Left forelimb (tissue), 1 donor: ENCODE measurements at places on chromosomes 2 and 18.

- DNase-seq = no peak
These were observed 42.1 kb downstream of the NIFK start for GRCh38 chr2:121694398-121695170.

- DNase-seq = no peak
These were observed at the start of gene MGAT5 for GRCh38 chr2:134253804-134254203. Gene MGAT5, plus strand, starts transcription at chr2:134254072. Its CDS starts 332 bp downstream, at chr2:134254404.

DNA sequence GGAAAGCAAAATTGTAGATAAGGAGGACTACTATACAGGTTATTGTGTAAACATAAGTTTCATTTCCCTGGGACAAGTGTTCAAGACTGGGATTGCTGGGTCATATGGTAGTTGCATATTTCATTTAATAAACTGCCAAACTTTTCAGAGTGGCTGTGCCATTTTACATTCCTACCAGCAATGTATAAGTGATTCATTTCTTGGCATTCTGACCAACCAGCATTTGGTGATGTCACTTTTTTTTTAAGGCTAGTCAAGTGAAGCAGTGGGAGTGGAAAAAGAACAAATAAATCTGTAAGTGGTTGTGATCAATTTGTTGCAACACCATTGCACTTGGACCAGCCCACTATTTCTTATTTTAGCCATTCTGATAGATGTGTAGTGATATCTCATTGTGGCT lies 5.2 kb upstream of the CHCHD5 start:
- DNase-seq = no peak

- DNase-seq = no peak
These were observed 448.7 kb upstream of the TCF4 start for GRCh38 chr18:56036741-56037140.

- no peak for DNase-seq
These were observed 123.1 kb upstream of the NDUFV2 start for GRCh38 chr18:8979258-8979988.

- DNase-seq = no peak
These were observed 210.2 kb downstream of the MC4R start for GRCh38 chr18:60162388-60162787.

GRCh38 chr18:22417496-22418188 lies at the start of gene CTAGE1:
Gene CTAGE1, minus strand, starts transcription at chr18:22417915. Its CDS starts 104 bp downstream, at chr18:22417811.
- no peak for DNase-seq

GRCh38 chr2:41698678-41699422 lies 349.0 kb upstream of the PKDCC start:
- DNase-seq = peak; percentile 83

GRCh38 chr2:197647961-197648690 lies 27.3 kb downstream of the RFTN2 start:
- no peak for DNase-seq

DNA sequence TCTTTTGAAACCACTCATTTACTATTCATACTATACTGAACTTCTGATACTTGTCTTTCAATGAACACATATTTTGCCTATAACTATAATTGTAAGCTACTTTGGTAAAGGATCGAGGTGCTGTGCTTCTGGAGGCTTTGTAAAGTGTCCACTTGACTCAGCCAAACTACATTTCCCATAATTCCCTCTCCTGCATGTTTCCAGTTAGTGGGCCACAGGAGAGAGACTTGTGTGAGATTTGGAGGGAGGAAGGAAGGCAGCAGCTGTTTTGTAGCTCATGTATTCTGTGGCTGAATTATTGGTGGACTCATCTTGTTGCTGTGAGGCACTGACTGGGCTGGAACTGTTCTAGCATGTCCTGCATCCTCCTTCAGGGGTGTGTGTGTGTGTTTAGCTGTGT lies 328.8 kb downstream of the ARL6IP6 start:
- DNase-seq = no peak

GRCh38 chr2:132974467-132975095 lies 304.6 kb upstream of the LYPD1 start:
- no peak for DNase-seq

DNA sequence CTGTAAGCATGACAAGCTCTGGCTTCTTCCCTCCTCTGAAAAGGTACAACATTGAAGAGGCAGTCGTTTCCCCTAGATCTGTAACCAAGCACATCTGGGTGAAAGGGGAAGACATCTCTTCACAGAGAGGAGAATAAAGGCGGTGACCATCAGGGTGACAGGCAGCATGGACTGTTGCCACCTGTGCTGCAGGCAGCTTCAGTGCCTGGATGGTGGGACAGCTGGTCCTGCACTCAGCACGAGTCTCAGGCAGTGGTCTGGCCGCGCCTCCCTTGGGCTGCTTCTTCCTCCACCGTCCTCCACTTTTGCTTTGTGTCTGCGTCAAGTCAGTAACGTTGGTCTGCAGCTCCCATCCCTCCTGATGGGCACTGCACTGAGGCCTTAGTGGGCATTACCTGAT lies 264.4 kb downstream of the NEDD4L start:
- DNase-seq = no peak

GRCh38 chr2:219335373-219335786 lies 2.8 kb upstream of the RESP18 start:
- no peak for DNase-seq

DNA sequence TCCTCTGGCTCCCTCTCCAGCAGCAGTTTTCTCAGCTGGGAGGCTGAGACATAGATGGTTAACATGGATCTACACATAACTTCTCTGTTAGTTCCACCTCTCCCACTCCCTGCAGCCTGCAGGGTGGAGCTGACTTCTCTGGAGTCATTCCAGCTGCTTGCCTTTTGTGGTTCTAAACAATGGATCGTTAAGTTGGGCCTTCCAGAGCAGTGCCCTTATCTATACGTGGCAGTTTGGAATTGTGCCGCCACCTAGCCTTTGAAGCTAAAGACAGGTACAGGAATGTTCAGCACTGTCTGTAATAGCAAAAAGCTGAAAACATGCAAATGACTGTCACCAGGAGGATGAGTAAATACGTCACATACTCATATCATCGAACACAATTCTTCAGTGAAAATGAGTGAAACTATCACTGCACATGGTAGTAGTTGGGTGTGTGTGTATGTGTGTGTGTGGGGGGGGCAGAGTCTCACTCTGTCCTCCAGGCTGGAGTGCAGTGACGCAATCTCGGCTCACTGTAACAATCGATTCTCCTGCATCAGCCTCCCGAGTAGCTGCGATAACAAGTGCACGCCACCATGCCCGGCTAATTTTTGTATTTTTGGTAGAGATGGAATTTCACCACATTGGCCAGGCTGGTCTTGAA lies 50.3 kb downstream of the SH2D6 start:
- DNase-seq = no peak

- DNase-seq = no peak
These were observed 300.2 kb downstream of the LPIN1 start for GRCh38 chr2:12046641-12047040.

GRCh38 chr2:17969661-17970060 lies 91.2 kb downstream of the KCNS3 start:
- DNase-seq = no peak

DNA sequence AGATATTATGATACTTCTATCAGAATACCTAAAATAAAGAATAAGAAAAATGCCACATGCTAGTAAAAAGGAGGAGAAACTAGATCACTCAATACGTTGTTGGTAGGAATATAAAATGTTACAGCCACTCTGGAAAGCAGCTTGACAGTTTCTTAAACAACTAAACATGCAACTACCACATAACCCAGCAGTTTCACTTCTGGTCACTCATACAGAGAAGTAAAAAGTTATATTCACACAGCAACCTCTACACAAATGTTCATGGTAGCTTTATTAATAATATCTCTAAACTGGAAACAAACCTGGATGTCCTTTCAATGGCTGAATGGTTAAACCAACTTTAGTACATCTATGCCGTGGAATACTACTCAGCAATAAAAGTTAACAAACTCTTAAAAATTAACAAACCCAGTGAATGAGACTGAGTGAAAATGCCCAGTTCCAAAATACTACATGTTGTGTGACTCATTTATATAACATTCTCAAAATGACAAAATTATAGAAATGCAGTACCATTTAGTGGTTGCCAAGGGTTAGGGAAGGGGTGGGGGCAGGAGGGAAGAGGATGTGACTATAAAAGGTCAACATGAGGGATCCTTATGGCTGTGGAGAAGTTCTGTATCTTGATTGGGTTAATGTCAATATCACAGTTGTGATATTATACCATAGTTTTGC lies 124.1 kb downstream of the MMADHC start:
- no peak for DNase-seq

DNA sequence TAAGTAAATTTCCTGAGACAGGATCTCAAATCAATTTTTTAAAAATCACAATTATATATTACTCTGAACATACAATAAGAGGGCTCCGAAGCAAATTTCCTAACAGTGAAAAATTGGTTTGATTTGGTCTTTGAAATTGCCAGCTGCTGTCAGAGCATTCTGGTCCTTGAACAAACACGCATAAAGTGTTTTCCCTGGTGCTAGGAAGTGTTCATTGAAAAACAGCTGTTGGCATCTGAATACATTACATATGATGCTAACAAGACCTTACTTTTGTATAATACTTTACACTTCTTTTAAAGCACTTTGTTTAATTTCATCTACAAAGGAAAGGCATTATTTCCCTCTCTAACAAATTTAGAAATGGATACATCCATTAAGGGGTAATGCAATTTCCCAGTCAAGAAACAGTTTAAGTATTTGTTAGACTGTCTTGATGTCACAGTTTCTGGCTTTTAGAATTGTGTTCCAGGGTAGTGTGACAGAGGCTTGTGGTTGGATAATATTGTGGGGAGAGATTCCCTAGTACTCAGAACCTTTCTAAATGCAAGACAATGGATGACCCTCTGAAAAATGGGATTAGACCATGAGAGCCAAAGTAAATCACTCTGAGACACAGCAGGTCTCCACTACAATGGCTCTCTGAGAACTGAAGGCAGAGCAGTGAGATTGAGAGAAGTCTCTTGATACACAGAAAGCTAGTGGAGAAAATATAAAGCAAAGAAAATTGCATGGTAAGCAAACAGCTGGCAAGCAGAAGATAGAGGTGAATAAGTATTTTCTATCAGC lies 299.0 kb downstream of the TRIB2 start:
- no peak for DNase-seq

DNA sequence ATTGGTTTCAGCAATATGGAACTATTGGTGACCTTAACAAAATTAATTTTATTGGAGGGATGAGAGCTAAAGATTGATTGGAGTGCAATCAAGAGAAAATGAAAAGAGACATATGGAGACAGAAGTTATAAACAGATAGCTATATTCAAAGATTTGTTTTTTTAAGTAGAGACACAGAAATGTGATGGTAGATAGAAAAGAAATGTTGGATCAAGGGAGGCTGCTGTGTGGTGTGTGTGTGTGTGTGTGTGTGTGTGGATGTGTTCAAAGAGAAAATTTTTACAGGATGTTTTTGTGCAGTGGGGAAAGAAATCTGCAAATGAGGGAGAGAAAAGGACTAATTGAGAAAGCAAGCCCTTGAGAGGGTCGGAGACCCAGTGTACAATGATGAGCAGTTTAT lies 249.5 kb upstream of the SPHKAP start:
- no peak for DNase-seq

GRCh38 chr2:200338692-200339091 lies 32.2 kb downstream of the SPATS2L start:
- DNase-seq = no peak

- DNase-seq = peak; percentile 14
These were observed 41.0 kb downstream of the TRABD2A start for GRCh38 chr2:84839851-84840250.

- DNase-seq = no peak
These were observed 2112.6 kb upstream of the PIK3C3 start for GRCh38 chr18:39842366-39842914.

DNA sequence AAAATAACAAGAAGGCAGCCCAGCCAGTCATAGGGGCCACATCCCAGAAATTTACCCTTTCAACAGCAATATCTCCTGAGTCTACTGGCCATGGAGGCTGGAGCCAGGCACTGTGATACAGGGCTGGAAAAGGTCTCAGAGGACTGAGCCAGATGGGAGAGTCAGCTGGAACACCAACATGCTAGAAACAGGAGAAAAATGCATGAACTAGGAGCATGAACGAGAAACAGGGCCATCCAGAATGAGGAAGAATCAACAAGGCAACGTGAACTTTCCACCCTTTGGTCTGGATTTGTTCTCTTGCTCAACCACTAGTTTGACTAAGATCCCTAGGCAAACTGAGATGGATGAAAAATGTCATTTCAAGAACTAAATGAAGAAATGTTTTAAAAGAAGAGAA lies 13.1 kb downstream of the PID1 start:
- no peak for DNase-seq

DNA sequence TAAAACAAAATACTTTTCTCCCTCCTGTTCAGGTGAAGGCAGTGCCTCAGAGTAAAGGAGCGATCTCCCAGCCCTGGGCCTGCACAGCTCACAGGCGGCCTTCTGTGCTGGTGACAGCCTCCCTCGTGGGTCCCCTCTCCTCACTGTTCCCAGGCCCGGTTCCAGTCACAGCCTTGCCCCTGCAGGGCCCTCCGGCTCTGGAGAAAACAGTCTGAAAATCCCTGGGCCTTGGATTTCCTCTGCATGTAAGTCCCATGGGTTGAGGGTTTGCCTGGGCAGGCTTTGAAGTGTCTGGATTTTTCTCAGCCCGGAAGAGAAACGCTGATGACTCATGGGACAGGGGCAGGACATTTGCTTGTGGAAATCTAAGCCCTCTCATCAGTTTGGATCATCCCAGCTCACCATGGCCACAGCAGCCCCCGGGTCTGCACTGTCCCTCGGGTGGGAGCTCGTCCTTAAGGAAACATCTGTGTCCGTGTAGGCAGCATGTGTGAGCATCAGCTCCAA lies 186.1 kb upstream of the RAB12 start:
- DNase-seq = no peak

GRCh38 chr2:3784731-3785130 lies 81.4 kb downstream of the DCDC2C start:
- no peak for DNase-seq

- DNase-seq = no peak
These were observed 45.6 kb downstream of the SLC4A1AP start for GRCh38 chr2:27709326-27709725.

DNA sequence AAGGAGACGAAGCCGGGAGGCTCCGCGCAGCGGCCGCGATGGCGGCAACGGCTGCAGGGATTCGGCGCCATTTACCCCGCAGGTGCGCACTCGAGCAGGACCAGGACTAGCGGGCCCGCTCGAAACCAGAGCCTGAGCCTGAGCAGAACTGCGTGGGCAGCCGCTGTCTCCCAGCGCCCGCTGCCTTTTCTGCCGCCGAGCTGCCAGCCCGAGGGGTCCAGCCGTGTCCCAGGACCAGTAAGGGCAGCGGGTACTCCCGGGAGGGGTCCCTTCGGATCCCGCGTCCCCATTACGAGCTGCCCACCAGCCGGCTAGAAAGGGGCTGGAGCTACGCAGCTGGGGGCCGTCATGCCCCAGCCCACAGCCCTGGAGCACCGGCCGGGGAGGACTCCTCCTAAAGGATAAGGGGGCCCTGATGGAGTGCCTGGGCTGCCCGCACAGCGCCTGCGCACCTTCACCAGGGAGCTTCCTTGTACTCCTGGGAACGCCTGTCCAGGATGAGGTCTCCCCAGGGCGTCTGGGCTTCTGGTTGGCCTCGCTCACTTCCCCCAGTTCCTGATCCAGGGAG lies 9.9 kb downstream of the ALPP start:
- no peak for DNase-seq

DNA sequence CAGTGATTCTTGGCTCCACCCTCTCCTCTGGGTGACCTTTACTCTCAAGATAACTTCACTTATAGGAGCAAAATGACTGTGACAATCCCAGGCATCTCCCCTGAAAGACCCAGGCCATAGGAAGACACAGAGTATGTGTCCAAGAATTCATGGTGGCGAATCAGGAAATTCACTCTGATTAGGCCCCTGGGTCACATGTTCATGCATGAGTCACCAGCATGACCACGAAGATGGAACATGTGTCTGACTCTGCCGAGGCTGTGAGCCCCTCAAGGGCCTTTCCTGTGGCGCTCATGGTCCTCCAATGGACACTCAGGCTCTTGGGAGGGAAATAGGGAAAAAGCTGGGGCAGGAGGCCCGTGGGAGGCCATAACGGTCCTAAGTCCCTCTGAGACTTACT lies 74.0 kb upstream of the TEX51 start:
- DNase-seq = no peak
